ENCODE measurements at places on chromosomes 3 and 15. TPM values are rescaled to one million over a fixed set of nuclear protein-coding genes. Genes with fewer than 3 reads are reported as not detected.

The ARGFX gene
- total RNA-seq: not detected

The NEIL1 gene
- 0.29 TPM for total RNA-seq

The TMEM212 gene
- not detected for total RNA-seq

DNA sequence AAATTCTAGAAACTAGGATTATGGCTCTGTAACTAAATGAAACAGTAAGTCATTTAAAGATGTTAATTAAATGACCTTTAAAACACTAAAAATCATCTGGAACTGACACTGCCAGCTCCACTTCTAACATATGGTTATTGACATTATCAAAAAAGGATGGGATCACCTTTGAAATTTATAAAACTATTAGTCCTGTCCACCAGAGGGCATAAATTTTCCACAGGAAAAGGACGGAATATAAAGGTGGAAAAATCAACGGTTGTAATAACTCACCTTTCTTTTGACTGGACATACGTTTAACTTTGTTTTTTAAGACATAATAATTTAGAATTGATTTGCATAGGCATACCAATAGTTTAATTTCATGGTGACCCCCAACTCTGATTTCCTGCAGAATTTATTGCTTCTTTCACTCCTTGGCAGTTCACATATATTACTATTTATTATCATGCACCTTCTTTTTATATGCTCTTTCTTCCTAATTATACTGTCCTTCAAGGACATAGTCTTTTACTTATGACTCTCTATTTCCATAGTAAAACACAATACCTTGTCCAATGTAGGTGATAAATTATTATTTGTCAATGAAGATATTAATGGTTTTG is 345.7 kb downstream of the CADM2 start:
- H3K4me1 ChIP-seq: no peaks in the 10 kb centered on the region
- no peaks in the 10 kb centered on the region for H3K36me3 ChIP-seq
- H3K27ac ChIP-seq: no peak overlapping the region
- no peak for DNase-seq
- H3K4me3 ChIP-seq: no peak overlapping the region
- no peaks in the 10 kb centered on the region for H3K27me3 ChIP-seq

GRCh38 chr3:180594631-180595558 is 7.1 kb upstream of the TTC14 start:
- H3K36me3 ChIP-seq: no peaks in the 10 kb centered on the region
- no peak overlapping the region for H3K27ac ChIP-seq
- peaks cover 5% of the 10 kb centered on the region for H3K27me3 ChIP-seq
- no peaks in the 10 kb centered on the region for H3K4me1 ChIP-seq
- no peak overlapping the region for H3K4me3 ChIP-seq
- DNase-seq: peak; percentile 2

The PLA2G4E gene
- not detected for total RNA-seq

The PP2D1 gene
- not detected for total RNA-seq

DNA sequence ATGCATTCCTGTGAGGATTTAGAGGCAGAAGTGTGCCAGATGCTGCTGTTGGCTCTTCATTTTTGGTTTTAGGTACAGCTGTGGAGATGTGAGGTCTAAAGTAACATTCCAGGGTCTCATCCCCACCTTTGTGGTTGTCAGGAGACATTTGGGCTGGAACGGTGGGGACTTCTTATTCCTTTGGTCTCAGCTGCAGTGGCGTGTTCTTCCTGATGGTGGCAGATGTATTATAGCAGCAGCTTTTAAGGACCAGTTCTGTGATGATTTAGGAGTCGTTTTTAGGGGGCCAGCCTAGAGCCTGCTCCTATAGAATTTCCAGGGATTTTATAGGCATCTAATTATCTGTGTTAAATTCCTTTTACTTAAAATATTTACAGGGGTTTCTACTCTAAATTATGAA is 221.0 kb upstream of the EOMES start:
- H3K4me1 ChIP-seq: no peaks in the 10 kb centered on the region
- H3K4me3 ChIP-seq: no peak overlapping the region
- H3K27ac ChIP-seq: no peak overlapping the region
- H3K36me3 ChIP-seq: no peaks in the 10 kb centered on the region
- no peaks in the 10 kb centered on the region for H3K27me3 ChIP-seq
- no peak for DNase-seq
